ENCODE measurements at places on chromosomes 7 and 10.

DNA sequence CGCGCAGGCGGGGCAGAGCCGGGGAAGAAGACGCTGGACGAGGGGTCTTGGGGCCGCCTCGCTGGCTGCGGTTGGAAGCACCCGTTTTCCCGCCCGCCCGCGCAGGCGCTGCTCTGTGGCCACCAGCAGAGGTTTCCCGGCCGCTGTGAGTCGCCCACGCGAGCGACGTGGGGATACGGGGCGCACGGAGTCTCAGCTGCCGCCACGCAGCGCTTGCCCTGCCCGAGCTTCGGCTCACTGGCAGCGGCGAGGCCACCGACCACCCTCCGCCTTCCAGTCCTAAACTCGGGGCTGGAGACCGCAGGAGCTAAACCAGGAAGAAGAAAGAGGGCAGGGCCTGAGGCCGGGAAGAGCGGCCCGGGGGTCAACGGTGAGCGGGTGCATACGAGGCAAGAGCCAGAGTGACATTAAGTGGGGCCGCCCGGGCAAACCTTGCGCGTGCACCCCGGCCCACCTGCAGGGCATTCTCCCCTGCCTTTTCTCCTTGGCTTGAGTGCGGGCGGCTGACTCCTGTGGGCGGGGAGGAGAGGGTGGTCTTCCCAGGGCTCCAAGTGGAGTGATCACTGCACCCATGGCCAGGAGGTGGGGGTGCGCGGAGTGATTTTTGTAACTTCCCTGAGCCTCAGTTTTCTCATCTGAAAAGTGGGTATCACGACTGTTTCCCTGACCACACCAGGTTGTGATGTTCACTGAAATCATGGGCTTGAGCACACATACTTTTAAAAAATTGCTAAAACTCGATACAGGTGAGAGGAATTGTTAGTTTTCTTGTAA, 7.1 kb upstream of the EMX2 start:
- DNase-seq = no peak

GRCh38 chr10:12727832-12728215, 273.7 kb downstream of the CCDC3 start:
- no peak for DNase-seq

- no peak for DNase-seq
Measured at GRCh38 chr10:96093948-96094347, 36.1 kb upstream of the ZNF518A start.

GRCh38 chr7:115178835-115179234, 256.9 kb downstream of the MDFIC start:
- DNase-seq = no peak

DNA sequence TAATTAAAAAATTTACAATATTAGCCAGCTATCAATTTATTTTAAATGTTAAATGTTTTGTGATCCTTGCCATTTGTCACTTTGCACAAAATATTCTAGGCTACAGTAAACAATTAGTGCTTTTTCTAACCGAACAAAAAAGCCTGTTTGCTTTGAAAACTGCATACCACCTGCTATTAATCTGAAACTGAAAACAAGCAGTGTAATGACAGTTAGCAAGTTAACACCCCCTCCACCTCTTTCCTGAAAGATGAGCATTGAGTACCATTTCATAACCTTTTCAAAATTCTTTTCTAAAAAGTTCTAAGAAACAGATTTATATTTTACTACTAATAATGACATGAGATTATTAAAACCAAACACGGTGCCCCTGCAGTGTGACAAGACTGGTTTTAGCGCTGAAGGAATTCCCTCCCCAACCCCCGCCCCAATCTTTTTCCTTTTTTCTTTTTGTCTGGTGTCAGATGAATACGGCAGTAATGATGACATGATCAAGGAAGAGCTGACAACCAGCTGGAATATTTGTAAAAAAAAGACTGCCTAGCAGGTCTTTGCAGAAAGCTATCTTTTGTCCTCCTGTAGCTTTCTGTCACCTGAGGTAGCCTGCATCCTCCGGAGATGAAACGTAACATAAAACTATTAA, 175.6 kb downstream of the CHCHD3 start:
- DNase-seq = no peak

DNA sequence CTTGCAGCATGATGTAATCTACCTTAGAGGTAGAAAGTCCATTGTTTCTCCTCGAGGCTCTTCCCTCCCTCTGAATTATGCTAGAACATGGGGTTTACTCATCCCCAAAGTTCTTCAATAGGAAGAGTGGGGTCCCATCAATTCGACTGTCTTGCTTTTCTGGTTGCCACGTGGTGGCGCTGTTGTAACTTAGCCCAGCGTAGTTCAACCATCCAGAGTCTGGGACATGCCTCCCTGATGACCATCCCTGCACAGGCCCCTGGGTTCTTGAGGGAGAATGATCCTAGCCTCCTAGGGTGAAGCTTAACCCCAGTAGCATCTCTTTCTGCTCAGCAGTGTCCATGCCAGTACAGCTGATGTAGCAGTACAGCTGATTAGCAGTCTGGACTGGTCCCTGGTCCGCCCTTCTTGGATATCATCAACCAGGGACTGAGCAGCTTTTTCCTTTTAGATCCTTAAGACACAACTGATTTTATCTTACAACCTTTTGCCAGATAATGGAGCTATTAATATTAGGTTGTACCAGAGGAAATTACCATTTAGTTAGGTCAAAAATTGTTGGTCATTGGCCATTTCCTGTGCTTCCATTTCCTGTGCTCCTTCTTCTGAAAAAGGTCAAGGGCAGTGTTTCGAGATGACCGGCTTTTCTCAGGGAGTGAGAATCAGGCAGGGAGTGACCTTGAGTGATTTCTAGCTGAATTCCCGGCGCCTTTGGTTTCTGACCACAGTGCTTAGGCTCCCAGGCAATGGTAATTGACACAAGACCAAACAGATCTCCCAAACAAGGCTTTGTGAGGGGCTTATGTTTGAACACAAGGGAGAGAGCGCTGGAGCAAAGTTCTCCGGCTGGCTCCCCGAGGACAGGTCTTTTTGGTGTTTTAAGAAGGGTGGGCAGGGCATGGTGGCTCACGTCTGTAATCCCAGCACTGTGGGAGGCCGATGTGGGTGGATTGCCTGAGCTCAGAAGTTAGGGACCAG, 65.4 kb downstream of the TACC2 start:
- peak; percentile 17 for DNase-seq

- no peak for DNase-seq
Measured at GRCh38 chr7:146414937-146415336, 298.3 kb downstream of the CNTNAP2 start.

- no peak for DNase-seq
Measured at GRCh38 chr10:43091846-43092245, 15.0 kb downstream of the RET start.

DNA sequence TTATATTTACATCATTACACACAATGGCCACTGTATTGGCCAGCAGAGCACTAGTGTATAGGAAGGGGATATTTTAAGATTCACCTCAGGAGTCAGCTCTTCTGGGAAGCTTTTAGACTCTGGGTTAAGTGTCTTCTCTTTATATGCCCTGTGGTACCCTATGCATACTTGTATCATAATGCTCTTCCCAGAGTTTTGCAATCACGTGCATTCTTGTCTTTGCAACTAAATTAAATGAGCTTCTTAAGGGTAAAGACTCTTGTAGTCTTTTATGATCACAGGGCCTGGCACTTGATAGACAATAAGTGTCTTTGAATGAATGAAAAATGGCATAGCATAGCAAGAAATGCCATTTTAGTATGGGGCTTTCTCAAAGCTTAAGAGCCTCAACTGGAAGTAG, 35.4 kb upstream of the ARMS2 start:
- no peak for DNase-seq

- DNase-seq = no peak
Measured at GRCh38 chr10:131933016-131933695, 32.3 kb downstream of the PPP2R2D start.

- DNase-seq = no peak
Measured at GRCh38 chr10:604716-605631, 84.5 kb downstream of the DIP2C start.

- DNase-seq = peak; percentile 50
Measured at GRCh38 chr10:127880557-127880956, 12.2 kb downstream of the CLRN3 start.

GRCh38 chr7:87474533-87475358, 734 bp downstream of the ABCB4 start:
- DNase-seq = no peak

DNA sequence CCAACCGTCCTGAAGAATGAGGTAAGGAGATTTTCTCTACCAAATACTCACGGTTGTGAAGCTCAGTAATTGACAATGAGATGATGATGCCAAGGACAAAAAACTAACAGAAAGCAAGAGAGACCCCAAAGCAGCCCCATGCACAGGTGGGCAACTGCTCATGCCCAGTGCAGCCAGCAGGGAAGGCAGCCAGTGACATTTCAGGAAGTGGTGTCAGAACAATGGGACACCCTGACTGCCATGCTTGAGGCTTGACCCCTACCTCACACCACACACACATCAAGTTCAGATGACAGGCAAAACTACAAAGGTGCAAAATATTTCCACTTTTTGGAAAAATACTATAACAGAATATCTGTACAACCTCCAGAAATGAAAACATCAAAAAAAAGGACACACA, 66.9 kb downstream of the CFAP46 start:
- DNase-seq = no peak

DNA sequence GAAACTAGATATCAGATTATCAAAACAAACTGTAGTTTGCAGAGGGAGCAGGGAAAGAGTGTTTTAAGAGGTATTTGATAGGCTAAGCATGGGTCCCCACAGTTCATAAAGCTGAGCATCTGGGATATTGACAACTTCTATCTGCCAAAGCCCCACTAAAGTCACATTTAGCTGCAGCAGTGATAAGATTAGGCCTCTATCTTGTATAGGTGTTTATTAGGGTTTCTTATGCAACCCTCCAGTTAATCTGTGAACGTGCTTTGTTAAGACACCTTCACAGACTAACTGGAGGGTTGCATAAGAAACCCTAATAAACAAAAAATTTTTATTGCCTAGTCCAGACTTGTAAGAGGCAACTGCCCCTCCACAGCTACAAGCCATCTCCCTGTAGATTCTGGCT, 78.0 kb downstream of the CYP51A1 start:
- no peak for DNase-seq

GRCh38 chr10:60901561-60902235, 42.3 kb downstream of the RHOBTB1 start:
- no peak for DNase-seq

GRCh38 chr10:3470191-3470590, 297.6 kb upstream of the PITRM1 start:
- no peak for DNase-seq

DNA sequence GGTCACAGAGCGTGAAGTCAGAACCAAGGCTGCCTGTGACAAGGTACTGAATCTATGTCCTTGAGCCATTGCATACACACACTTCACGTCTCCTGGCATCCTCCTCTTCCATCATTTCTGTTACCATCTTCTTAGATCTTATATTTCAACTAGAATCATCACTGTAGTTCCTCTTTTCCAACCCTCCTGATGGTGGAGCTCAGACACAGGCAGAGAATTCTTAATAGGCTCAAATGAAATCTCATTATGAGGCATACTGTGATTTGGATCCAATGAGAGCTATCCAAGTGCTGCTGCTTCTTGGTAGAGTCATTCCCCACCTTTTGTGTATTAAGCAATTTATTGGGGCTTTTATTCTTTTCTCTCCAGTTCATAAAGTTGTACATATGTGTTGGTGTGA, 113.2 kb downstream of the CALCR start:
- no peak for DNase-seq

GRCh38 chr10:31149835-31150512, 118.3 kb upstream of the ZNF438 start:
- DNase-seq = no peak

GRCh38 chr7:133819695-133820094, 307.4 kb upstream of the LRGUK start:
- no peak for DNase-seq

GRCh38 chr10:44989597-44990301, 11.0 kb upstream of the ZNF22 start:
- no peak for DNase-seq

DNA sequence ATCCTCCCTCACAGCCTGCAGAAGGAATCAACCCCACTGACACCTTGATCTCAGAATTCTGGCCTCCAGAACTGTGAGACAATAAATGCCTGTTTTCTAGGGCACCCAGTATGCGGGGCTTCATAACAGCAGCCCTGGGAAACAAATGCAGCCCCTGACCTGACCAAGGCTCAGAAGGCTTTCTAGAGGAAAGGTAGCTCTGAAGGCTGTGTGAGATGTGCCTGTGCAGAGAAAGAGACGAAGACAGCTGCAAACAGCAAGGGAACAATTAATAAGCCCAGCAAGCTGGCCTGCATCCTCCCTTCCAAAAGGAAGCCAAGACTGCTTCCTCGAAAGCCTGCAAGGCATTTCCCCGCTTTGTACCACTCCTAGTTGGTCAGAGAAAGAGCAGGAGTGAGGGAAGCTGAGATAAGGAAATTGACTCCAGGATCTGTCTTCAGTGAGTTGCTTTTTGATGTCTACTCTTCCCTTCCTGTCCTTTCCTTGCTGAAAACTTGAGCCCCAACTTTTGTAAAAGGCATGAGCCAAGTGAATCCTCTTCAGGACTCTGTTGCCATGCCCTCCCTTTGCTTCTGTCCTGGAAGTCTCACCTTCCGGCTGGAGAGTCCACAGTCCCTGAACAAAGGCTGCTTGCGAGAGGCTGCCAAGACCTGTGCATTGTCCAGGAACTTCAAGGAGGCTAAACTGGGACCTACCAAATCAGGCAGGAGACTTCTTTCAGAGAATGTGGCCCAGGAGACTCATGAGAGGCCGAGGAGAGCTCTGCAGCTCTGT, 71.2 kb upstream of the ARID5B start:
- no peak for DNase-seq

- DNase-seq = peak; percentile 25
Measured at GRCh38 chr10:25867321-25867720, 66.7 kb upstream of the MYO3A start.

GRCh38 chr7:49396229-49396628, 377.2 kb upstream of the VWC2 start:
- DNase-seq = no peak

DNA sequence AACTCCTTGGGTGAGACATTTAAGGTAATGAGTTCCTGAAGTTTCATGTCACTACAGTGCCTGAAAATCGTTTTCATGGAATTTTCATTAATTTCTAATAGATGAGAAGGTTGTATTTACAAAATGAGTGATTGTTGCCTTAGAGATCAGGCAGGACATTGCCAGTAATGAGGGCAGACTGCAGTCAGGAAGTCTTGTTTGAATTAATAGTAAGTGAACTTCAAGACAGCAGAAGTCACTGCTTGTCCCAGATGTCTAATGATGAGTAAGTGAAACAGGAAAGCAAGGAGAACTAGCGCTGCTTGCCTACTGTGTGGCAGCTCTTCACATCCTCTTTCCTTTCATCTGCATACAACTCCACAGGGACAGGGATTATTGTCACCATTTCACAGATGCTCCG, 237.4 kb downstream of the BAMBI start:
- DNase-seq = no peak

GRCh38 chr10:47050618-47051455, 139.6 kb downstream of the PTPN20 start:
- no peak for DNase-seq

Measured in activated CD4-positive, alpha-beta T cell treated with anti-CD3 and anti-CD28 coated beads, Interleukin-10, Interleukin-2, amounts not matched to agents 100 ng/mL and 50 ng/mL, durations not matched to agents 16 hours and 8 hours (primary cell).